ENCODE measurements at places on chromosomes 1 and 21.

DNA sequence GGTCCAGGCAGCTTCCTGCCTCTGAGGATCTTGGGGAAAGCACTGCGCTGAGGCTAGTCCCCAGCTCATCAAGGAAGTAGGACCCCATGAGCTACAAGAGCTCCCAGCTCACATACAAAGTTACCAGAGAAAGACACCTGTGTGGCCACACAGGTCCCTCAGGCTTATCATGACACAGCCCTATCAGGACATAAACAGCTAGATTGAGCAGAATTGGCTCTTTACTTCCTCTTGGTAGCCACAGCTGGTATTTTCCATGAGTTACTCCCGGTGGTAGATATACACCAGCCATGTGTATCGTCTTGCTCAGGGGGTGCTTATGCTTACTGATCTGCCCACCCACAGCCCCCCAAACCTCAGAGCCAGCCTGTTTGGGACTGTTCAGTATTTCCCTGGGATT is 1.2 kb downstream of the LENEP start:
- DNase-seq = no peak

DNA sequence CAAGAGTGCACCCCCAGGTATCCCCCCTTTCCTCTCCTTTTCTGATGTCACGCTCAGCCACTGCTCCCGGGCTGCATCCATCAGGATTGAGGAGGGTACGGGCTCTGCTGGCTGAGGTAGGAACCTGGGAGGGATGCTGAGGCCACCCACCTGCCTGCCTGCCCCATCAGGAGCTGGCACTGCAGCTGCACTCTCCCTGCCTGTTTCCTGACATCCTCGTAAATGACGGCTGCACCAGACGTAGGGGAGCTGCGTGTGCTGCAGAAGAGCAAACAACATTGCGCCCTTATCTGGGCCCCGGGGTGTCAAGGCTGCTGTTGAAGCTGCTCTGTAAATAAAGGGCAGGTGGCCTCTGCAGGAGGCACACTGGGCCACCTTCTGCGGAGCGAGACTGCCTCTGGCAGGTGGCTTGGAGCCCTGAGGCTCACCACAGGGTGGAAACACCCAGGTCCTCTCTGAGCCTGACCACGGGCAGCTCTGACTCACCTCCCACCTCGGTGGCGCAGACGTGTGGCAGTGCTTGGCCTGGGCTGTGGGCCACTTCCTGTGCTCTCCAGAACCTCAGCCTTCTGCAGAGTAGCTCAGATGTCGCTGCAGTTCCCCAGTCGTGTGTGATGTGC is 30.9 kb downstream of the SNAP47 start:
- DNase-seq = peak; percentile 40

- DNase-seq = no peak
Observed at GRCh38 chr1:222247811-222248310, 300.0 kb downstream of the HHIPL2 start.

DNA sequence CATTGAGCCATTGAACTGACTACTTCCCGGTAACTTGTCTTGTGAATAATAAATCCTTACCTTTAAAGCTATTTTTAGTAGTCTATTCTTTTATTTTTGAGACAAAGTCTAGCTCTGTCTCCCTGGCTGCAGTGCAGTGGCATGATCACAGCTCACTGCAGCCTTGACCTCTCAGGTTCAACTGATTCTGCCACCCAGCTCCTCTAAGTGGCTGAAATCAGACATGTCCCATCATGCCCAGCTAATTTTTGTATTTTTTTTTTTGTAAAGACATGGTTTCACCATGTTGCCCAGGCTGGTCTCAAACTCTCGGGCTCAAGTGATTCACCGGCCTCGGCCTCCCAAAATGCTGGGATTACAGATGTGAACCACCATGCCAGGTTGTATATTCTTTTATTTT is 59.3 kb upstream of the PTGS2 start:
- DNase-seq = no peak

- DNase-seq = no peak
Observed at GRCh38 chr1:205172729-205173366, 38.7 kb downstream of the DSTYK start.

DNA sequence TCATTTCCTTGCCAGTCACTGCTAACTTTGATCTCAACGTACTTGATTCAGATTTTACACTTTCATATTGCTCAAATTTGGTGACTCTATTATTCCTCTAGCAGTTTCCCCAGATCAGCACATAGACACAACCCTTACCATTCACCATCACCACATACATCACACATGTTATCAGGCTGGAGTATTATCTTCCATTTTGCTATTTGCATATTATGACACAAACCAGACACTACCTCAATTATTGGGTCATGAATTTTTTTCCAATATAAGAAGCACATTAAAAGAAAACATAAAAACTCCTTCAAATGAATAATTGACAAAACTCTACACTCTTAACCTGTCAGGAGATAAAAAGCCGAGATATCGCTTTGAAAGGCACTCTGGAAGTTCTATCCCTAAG is 1166.7 kb upstream of the B3GALT2 start:
- no peak for DNase-seq

- DNase-seq = no peak
Observed at GRCh38 chr1:215459136-215459535, 108.0 kb upstream of the KCTD3 start.

DNA sequence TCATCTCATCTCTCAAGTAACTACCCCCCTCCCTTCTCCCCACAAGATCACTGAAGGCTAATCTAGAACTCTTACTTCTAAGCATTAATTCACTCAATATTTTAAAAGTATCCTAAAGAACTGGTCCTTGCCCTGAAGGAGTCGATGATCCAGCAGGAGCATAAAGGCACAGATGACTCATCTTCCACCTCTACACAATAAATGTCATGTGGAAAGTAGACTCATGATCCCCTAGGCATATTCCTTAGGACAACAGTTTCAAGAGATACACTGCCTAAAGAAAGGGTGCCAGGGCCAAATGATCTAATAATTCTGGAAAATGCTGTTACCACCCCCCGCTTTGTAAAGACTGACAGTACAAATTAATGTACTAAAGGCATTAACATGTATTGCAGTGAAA is 85.8 kb upstream of the DIRAS3 start:
- no peak for DNase-seq

DNA sequence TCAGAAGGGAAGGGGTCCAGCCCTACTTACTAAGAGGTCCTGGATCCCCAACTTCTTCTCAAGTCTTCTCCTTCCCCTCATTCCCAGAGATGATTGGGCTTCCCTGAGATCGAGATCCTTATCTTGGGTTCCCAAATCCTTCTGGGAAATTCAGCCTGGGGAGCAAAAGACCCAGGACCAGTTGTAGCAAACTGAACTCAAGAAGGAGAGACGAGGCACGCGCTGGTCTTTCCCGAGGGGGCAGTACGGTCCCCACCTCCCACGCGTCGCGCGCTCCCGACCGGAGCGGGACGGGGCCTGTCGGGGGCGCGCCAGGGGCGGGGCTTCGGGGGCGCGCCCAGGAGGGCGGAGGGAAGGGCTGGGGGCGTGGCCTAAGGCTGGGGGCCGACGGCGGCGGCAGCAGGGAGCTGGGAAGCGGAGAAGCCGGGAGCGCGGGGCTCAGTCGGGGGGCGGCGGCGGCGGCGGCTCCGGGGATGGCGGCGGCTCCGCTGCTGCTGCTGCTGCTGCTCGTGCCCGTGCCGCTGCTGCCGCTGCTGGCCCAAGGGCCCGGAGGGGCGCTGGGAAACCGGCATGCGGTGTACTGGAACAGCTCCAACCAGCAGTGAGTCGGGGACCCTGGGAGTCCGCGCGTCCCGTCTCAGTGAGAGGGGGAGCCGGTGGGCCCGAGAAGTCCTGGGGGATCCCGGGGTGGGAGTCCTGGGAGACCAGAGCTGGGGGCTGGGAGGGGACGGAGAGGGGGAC is at the start of gene EFNA3:
Gene EFNA3, plus strand, starts transcription at position 369 of the 741 bp plus-strand sequence. Its CDS starts 105 bp downstream, at position 474.
- DNase-seq = peak; percentile 51

- DNase-seq = no peak
Observed at GRCh38 chr1:172498857-172499256, 34.1 kb upstream of the SUCO start.

- peak; percentile 24 for DNase-seq
Observed at GRCh38 chr21:14737922-14738321, 191.8 kb upstream of the SAMSN1 start.

GRCh38 chr1:47569681-47570470 is 132.0 kb downstream of the FOXD2 start:
- no peak for DNase-seq

DNA sequence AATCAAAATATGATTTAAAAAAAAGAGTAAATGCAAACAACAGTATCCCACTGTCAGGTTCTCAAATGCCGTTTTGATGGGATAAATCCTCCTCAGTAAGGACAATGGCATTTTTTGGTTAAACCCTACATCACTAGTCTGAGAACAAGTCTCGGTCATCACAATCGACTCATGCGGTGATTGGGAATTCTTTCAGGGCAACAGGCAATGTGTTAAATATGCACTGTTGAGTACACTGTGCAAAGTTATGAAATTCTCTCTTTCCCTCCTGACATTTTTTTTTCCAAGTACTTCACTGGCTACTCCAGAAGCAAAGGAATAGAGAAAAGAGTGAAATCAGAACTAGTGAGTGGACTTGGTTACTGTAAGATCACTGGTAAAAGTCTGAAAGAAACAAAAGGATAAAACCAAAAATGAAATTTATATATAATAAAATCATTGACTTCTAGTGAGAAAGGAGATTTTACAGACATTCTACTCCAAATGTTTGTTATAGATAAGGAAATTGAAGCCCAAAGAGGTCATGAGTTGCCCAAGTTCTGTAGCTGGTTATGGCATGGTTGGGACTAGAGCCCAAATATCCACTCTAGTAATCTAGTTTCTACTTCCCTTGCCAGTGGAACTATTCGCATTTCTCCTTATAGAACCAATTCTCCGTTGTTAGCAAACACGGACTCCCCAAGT is 111.3 kb downstream of the TGFBR3 start:
- no peak for DNase-seq

DNA sequence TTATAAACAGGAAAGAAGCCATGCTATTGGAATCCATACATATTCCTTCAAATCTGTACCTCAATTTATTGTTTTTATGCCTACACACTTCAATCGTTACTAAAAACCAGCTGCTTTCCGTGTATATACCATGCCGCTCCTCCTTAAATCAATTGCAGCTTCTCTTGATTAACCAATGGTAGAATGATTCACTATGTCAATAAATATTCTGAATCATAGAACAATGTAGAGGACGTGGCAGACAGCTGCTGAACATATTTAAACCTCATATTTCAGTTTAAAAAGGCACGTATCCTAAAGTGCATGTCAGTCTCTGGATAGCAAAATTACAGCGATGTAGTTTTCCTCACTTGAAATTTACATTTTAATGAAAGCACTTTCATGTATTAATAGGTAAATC is 100.4 kb downstream of the MRPL39 start:
- no peak for DNase-seq
